Naive thymus-derived CD8-positive, alpha-beta T cell (primary cell): ENCODE measurements at places on chromosomes 12 and 14.

- peaks cover 38% of the 10 kb centered on the region for H3K36me3 ChIP-seq
- DNase-seq = no peak
- H3K27me3 ChIP-seq = no peaks in the 10 kb centered on the region
- H3K4me3 ChIP-seq = no peak overlapping the region
- no peak overlapping the region for H3K27ac ChIP-seq
- H3K4me1 ChIP-seq = peaks cover 3% of the 10 kb centered on the region
Observed at GRCh38 chr12:13074396-13075117, 28.9 kb downstream of the GSG1 start.

GRCh38 chr14:24839617-24840203 lies 205.7 kb upstream of the GZMB start:
- H3K27me3 ChIP-seq = peaks cover 16% of the 10 kb centered on the region
- no peaks in the 10 kb centered on the region for H3K36me3 ChIP-seq
- no peak overlapping the region for H3K4me3 ChIP-seq
- no peaks in the 10 kb centered on the region for H3K4me1 ChIP-seq
- no peak overlapping the region for H3K27ac ChIP-seq
- DNase-seq = no peak

DNA sequence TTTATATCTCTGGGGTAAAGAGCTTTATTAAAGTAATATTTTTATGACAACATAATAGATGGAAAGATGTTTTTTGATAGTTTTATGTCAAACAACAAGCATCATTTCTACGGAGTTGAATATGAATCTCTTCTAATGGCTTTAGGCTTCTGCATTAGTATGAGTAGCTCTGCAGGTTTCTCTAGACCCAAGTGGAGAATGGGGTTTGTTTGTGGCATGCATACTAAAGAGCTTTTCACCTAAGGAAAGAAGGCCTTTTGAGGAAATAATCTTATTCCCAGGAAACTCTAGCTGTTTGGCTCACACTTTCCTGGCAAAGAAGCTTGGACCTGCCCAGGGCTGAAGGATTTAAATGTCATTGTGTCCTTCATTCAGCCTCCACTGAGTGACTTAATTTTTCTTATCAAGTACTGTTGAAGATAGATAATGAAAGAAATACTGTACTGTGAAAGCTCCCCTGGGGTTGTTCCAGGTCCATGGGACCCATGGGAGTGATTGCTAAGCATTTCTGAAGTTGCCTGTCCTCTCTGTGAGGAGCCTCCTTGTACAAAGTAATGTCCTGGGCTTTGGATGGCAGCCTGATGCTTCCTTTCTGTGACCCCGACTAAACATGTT lies 469.3 kb downstream of the LRIG3 start:
- no peaks in the 10 kb centered on the region for H3K36me3 ChIP-seq
- no peak for DNase-seq
- no peak overlapping the region for H3K27ac ChIP-seq

- peaks cover 17% of the 10 kb centered on the region for H3K27me3 ChIP-seq
- H3K4me3 ChIP-seq = no peak overlapping the region
- no peak overlapping the region for H3K27ac ChIP-seq
- DNase-seq = no peak
- no peaks in the 10 kb centered on the region for H3K36me3 ChIP-seq
Observed at GRCh38 chr12:101933866-101934514, 56.6 kb downstream of the DRAM1 start.

DNA sequence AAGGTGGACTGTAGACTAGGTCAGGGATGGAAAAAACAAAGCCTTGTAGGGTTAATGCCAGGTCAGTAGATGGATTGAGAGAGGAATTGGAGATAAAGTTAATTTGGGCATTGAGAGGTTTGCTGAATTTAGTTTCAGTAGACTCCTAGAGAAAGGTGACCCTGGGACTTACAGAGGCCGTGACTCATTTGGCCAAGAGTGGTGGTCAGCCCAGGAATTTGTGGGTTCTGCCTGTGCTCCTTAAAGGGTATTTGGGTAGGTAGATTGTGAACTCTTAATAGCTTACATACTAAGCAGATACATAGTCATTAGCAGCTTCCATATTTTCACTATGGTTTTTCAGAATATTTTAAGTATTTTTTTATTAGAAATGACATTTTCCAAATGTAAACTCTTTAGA lies 21.8 kb downstream of the PLEKHA5 start:
- no peak overlapping the region for H3K27ac ChIP-seq
- no peak overlapping the region for H3K4me3 ChIP-seq
- H3K4me1 ChIP-seq = no peaks in the 10 kb centered on the region
- no peak for DNase-seq

GRCh38 chr12:70982991-70983390 lies 62.5 kb upstream of the PTPRR start:
- H3K4me1 ChIP-seq = no peaks in the 10 kb centered on the region
- no peak overlapping the region for H3K4me3 ChIP-seq
- no peaks in the 10 kb centered on the region for H3K36me3 ChIP-seq
- no peak for DNase-seq
- H3K27ac ChIP-seq = no peak overlapping the region

DNA sequence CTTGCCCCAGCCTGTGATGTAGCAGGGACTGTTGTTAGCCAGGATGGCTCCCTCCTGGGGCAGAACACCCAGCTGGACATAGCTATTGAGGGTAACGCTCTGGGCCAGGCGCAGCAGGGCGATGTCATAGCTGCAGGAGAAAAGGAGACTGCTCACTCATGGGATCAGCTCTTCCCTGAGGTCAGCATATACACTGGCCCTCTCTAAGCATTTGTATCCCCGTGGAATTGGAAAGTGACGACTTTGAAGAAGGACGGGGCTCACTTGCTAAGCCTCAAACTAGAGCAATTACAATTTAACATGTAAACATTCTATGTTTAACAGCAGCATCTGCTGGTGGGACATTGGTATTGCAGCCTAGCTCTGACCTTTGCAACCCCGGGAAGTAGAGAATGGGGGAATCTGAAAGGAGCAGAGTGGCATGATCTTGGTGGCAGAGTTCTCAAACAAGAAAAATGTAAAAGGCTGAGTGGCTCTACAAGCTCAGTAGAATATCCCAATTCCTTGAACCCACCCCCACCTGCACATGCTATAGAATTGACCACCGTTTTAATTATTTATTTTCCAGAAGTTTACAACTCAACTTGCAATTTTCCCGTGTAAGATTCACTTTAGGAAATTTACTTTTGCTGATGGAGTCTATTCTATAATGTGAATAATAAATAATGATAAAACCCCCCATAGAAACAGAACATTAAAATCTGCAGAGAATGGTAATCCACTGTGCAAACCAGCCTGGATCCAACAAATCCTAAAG lies 5.0 kb downstream of the CELA1 start:
- peak overlapping the region; percentile 54 for H3K4me3 ChIP-seq
- H3K27me3 ChIP-seq = no peaks in the 10 kb centered on the region
- no peaks in the 10 kb centered on the region for H3K36me3 ChIP-seq
- peak overlapping the region; percentile 5 for H3K27ac ChIP-seq
- H3K4me1 ChIP-seq = peaks cover 21% of the 10 kb centered on the region
- DNase-seq = peak; percentile 67

GRCh38 chr12:99553461-99553860 lies 94.1 kb upstream of the GARIN6 start:
- DNase-seq = no peak
- H3K4me1 ChIP-seq = no peaks in the 10 kb centered on the region
- no peak overlapping the region for H3K4me3 ChIP-seq
- H3K36me3 ChIP-seq = no peaks in the 10 kb centered on the region

DNA sequence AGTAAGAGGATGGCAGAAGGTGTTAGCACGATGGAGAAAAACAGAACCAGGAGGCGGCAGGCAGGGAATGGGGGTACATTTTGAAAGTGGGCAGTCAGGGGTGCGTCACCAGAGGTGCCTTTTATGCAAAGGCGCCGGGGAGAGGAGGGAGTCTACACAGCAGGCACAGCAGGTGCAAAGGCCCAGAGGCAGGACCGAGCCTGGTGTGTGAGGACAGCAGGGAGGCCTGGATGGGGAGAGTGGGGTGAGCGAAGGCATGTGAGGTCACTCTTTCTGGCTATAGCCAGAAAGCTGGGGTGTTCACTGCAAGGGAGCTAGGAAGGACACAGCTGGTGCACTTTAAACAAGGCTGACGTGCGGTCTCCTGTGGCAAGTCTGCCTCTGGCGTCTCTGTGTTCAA lies 65.0 kb downstream of the NCOR2 start:
- H3K4me3 ChIP-seq = no peak overlapping the region
- H3K27ac ChIP-seq = no peak overlapping the region
- H3K4me1 ChIP-seq = peaks cover 82% of the 10 kb centered on the region
- no peaks in the 10 kb centered on the region for H3K27me3 ChIP-seq
- H3K36me3 ChIP-seq = no peaks in the 10 kb centered on the region

DNA sequence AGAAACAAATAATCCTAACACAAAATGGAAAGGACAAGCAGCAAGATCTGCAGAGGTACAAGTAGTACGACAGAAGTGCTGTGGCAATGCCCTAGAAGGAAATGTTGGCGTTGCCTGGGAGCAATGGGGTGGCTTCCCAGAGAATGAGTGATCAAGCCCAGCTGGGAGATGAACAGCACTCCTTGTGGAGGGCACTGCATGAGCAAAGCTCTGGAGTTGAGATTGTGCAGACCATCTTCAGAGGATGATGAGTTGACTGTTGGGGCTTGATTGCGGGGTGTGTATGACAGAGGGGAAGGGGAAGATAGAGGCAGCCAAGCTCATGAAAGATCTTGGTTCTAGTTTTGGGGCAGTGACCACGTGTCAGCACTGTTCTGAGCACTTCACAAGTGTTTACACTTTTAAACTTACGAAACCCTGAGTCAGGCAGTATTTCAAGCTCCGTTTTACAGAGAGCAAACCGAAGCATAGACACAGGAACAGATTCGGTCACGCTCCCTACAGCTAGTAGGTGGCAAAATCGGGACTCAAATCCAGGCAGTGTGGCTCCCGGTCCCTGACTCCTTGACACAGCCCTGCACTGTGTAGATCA lies 127.2 kb upstream of the LHX5 start:
- no peak for DNase-seq
- H3K4me3 ChIP-seq = no peak overlapping the region
- H3K27ac ChIP-seq = no peak overlapping the region
- H3K27me3 ChIP-seq = peaks cover 19% of the 10 kb centered on the region
- H3K36me3 ChIP-seq = no peaks in the 10 kb centered on the region
- no peaks in the 10 kb centered on the region for H3K4me1 ChIP-seq

DNA sequence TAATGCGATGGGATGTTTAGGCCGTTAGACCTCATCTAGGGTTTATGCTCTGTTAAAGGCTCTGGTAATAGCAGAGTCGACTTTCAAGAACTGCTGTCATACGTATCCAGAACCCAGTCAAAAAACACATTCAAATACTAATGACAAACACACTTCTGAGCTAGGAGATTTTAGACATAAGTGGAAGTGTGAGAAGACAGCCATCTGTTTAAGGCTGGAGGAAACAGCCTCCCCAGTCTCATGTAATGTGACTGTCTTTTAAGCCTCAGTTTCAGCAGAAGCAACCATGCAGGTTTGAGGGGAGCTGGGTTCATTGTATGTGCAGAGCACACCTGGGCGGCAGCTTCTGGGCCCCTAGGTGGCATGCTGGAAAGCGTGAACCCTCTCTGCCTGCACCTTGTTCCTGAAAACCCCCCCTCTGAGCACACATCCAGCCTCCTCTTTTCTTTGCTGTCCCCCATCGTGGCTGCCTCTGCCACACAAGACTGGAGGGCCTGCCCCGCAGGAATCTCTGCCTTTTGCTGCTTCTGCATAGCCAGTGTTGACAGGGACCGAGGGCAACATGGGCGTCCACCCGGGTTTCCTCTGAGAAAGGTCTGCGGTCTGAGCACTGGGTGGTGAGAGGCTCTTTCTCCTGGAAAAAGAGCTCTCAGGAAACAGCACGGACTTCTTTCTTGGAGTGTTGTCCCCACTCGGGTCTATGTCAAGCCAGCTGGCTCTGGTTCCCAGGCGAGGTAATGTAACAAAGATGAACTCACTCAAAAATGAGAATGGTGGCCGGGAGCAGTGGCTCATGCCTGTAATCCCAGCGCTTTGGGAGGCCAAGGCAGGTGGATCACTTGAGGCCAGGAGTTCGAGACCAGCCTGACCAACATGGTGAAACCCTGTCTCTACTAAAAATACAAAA lies 11.6 kb downstream of the WNT5B start:
- no peak overlapping the region for H3K4me3 ChIP-seq
- H3K36me3 ChIP-seq = no peaks in the 10 kb centered on the region
- no peaks in the 10 kb centered on the region for H3K4me1 ChIP-seq
